ENCODE measurements at places on chromosomes 5 and 9. TPM values are rescaled to one million over a fixed set of nuclear protein-coding genes. Genes with fewer than 3 reads are reported as not detected.

The FOXD4L6 gene
- not detected for total RNA-seq

The ANKRD34B gene
- 0.77 TPM for total RNA-seq

DNA sequence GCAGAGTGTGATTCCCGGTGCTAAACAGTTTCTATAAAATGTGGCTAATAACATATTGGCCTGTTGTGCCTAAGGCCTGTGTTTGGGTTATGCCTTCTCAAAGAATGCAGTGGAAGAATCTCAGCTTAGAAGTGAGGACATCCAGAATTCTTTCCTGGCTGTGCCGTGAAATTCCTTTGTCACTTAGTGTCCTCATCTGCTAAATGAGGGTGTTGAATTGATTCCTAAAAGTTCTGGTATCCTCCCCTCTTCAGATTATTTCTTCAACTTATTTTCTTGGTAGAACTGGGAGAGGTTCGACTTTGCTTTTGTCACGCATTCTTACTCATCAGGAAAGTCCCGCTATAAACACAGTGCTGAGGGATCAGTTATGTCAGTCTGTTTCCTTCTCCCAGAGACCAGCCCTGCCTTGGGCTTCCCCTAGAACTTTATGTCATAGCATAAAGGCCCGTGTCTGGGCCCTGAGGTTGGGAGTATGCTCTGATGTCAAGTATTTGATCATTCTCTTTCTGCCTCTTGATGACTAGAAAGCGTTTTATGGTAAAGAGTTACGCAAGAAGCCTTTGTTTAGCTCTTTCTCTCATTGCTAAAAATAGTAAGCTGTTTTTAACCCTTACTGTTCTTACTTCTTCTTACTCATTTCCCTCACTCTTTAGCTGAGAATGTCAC lies 29.5 kb downstream of the MTAP start:
- peaks cover 6% of the 10 kb centered on the region for H3K36me3 ChIP-seq
- H3K27me3 ChIP-seq, result no peaks in the 10 kb centered on the region
- H3K4me3 ChIP-seq, result no peak overlapping the region
- no peaks in the 10 kb centered on the region for H3K4me1 ChIP-seq
- H3K27ac ChIP-seq, result no peak overlapping the region
- DNase-seq, result no peak

DNA sequence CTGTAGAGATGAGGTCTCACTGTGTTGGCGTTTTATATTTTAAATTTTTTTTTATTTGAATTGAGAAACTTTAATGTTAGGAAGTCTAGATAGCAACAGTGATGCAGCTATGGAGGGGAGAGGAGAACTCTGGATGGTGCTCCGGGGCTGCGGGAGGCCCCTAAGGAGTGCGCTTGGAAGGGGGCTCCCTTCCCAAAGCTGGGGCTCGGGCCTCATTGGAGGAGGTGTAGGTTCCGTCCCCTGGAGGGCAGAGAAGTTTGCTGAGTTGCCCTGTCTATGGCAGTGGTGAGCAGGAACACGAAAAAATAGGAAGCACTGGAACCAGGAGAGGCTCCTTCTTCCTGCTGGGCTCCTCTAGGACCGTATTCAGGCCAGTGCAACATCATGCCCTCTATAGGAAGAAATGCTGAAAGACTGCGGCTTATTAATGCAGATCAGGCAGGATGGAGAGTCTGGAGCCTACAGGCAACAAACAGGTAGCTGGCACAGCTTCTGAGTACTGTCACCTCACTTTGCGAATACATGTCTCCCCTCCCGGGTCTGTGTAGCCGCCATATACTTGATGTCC lies 16.1 kb downstream of the AHRR start:
- H3K36me3 ChIP-seq, result no peaks in the 10 kb centered on the region
- no peak overlapping the region for H3K27ac ChIP-seq
- H3K4me3 ChIP-seq, result no peak overlapping the region

DNA sequence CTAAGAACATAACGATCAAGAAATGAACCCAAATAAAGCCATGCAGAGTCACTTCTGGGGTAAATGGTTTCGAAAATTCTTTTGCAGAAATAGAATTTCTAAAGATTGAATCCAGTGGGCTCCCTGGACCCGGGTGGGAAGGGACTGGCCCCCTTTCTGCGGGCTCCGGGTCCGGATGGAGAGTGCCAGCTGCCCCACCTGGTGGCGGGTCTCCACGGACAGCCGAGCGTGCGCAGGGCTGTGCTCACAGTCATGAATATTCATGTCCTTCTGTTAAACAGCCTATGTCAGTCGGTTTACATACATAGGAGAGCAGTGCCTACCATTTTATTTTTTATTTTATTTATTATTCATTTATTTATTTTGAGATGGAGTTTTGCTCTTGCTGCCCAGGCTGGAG lies 4.7 kb upstream of the PPP1R26 start:
- no peak overlapping the region for H3K27ac ChIP-seq
- peak; percentile 77 for DNase-seq
- H3K36me3 ChIP-seq, result no peaks in the 10 kb centered on the region
- peaks cover 40% of the 10 kb centered on the region for H3K4me1 ChIP-seq

The SLC6A3 gene
- 0.32 TPM for total RNA-seq

DNA sequence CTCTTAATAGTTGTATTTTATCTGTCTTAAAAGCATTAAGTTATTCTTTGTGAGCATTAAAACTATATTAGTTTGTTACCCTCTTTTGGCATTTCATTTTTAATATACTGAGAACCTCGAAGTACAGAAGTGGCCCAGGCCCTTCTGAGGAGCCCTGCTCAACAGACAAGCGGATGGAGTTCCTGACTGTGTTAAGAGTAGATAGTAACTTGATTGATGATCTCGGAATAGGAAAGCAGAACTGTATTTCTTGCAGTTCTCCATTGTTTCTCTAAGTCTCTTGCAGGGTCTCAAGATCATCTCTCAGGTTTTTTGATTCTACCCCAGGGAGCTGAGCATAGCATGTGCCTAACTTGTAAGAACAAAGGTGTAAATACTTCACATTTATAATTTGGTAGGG lies 139.6 kb downstream of the SMARCA2 start:
- peaks cover 26% of the 10 kb centered on the region for H3K4me1 ChIP-seq
- no peak overlapping the region for H3K4me3 ChIP-seq
- no peak for DNase-seq
- no peak overlapping the region for H3K27ac ChIP-seq
- no peaks in the 10 kb centered on the region for H3K36me3 ChIP-seq
